ENCODE measurements at places on chromosomes 7 and 10.

GRCh38 chr7:133470-133869 lies 58.9 kb upstream of the FAM20C start:
- no peak for DNase-seq

GRCh38 chr10:89414879-89415821 lies 782 bp downstream of the IFIT5 start:
- DNase-seq = peak; percentile 66

DNA sequence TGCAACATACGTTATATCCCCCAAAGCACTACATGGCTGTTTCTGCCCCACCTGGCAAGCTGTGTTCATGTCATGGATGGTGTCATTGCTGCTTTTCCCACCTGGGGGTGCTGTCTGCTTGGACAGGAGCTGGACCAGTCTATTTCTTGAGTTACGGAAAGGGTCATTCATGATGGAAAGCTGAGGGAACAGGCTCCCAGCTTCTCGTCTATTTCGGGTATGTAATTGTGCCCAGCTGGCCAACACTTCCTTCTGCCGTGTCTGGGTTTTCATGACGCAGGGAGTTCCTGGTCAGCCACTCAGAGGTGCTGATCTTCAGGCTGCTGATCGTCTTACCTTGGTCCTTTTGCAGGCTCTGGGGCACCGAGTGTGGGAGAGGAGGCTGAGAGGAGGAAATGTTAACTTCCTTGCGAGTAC lies 8.6 kb downstream of the BTBD16 start:
- DNase-seq = peak; percentile 43

DNA sequence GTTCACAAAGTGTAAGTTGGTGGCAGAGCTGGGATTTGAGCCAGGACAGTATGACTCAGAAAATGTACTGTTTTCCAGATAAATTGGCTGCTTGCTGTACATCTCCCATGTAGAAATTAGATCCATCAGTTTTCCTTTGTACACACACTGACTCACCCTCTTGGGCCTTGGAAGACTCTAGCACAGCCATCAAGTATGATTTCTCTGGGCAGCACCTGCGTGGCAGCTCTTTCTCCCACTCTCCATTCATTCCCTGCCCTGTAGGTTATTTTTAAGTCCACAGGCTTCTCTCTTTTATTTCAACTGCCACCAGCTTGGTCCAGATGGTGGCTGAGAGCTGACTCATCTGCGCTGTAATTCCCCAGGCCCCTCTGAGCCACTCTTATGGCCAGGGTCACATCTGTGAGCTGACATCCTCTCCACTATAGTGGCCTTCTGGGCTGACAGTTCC lies 28.3 kb upstream of the SDK1 start:
- DNase-seq = peak; percentile 77

DNA sequence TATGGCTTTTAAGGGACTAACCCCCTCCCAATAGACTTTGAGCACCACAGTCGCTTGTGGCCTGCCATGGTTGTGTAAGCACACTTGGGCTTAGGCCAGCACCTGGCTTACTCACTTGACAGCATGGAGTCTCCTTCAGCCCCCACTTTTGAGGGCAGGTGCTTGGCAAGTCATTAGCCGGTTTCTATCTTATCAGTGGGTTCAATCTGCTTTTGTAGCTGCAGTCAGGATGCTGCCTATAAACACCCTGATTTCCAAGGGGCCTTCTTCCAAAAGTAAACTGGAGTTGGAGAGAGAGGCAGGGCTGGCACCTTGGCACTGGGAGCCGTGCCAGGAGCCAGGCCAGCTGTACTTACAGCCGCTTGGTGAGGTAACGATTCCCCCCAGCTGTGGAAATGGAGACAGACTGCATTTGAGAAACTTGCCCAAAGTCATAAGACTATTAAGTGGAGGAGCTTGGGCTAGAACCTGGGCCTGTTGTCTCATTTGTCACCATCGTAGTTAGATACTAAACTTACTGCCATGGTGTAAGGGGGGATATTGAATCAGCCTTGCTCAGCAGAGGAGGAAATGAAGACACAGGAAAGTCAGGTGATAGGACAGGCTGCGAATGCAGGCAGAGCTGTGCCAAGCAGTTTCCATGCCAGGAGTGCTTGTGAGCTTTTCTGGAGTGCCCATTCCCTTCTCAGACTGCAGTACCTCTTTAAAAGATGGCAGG lies 92.2 kb upstream of the EFCAB10 start:
- DNase-seq = no peak

DNA sequence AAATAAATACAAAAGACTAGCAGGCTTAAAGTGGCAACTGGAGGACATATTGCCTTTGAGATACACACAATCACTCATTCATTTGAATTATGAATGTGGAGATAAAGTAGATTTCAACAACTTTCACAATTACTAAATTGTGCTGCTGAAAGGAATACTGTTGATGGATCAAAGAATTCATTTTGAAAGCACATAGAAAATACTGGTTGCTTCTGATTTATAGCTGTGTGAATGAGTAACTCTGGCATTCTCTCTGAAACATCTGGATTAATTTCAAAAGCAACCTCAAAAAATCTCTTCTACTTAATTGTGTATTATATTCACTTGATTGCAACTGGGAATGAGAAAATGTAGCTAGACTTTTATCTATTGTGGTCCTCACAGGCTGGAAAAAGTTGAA lies 397.6 kb downstream of the THSD7A start:
- DNase-seq = no peak

GRCh38 chr10:131016556-131016955 lies 295.0 kb downstream of the TCERG1L start:
- DNase-seq = no peak

DNA sequence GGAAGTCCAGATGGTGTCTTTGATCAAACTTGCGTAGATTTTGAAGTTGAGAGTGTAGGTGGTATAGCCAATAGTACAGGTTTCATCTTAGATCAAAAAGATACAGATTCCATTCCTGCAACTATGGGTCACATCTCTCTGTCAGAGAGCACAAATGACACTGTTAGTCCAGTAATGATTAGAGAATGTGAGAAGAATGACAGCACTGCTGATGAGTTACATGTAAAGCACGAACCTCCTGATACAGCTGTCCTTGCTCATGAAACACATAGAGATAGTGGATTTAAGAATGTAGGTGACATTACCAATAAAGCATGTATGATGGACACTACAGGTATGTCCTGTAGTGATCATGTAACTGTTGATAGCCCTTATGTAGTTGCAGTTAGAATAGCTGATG lies 59.1 kb downstream of the LOXL4 start:
- peak; percentile 27 for DNase-seq

GRCh38 chr7:43114458-43114780 lies 2.0 kb downstream of the HECW1 start:
- DNase-seq = peak; percentile 60
